ENCODE measurements at places on chromosomes 12 and 14.

GRCh38 chr12:89752341-89752740, 43.7 kb upstream of the ATP2B1 start:
- DNase-seq, result no peak

GRCh38 chr12:124386661-124387527, 92.0 kb downstream of the RFLNA start:
- no peak for DNase-seq

DNA sequence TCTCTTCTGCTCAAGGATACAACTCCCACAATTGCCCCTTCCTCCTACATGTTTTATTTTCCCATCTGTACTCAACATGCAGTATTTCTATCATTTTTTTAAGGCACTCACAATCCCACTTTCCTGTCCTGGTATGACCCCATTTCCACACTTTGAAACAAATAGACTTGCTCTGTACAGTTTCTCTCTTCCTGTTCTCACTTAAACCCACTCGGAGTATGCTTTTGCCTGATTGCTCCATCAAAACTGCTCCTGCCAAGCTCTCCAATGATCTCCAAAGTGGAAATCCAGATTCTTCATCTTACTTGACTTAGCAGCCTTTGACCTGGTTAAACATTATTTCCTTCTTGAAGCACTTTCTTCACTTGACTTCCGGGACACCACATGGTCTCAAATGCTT, 384.5 kb downstream of the SEC23A start:
- no peak for DNase-seq

DNA sequence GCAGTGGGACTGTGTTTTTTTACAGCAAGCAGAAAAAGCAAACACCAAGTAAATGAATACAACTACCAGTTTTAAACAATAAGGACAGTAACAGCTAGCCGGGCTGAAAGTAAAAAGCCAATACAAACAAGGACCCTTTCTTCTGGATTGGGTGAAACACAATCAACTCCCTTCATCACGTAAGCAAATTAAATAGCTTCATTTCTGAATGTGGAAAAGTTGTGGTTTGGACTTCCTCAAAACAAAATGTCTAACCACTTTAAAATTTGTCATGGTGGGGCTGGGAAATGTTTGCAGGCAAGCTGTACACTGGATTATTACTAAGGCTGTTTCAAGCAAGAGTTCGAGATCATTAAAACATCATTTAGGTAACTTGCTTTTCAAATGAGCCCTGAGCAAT, 47.4 kb downstream of the TCHP start:
- no peak for DNase-seq
